ENCODE measurements at places on chromosomes 1 and 21.

DNA sequence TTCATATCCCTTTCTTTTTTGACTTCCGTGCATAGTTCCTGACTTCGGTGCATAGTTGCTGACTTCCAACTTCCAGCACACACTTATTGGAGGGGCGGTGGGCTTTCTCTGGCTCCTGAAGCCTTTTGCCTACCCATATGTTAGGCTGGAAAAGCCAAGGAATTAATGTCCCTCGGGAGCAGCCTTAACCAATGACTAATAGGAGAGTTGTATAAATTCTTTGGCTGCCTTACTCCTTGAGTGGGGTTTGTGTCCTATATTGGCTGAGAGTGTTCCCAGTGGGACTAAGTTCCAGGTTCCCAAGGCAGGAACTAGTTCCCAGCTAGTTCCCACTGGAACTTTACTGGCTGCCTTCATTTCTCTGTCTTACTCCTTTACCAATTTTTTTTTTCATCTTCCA is 105.7 kb downstream of the ZNF326 start:
- no peak for DNase-seq

DNA sequence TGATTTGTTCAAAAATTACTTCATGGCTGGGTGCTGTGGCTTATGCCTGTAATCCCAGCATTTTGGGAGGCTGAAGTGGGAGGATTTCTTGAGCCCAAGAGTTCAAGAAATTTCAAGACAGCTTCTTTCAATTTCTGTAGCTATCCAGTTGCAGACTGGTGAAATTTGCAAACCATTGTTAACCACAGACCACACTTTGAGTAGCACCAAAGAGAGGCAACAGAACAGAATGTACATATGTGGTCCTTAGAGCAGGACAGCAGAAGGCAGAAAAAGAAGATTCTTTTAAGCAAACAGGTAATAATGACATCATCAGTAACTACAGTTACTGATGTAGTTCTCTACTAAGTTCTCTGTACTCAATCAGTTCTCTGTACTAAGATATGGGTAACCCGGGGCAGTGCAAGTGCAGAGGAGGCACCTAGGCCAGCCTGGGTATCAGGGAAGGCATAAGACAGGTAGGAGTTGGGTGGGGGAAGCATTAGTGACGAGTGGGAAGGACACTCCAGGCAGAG is 5.5 kb upstream of the KLF17 start:
- no peak for DNase-seq

GRCh38 chr1:165903672-165904071 is 76.3 kb downstream of the UCK2 start:
- no peak for DNase-seq

DNA sequence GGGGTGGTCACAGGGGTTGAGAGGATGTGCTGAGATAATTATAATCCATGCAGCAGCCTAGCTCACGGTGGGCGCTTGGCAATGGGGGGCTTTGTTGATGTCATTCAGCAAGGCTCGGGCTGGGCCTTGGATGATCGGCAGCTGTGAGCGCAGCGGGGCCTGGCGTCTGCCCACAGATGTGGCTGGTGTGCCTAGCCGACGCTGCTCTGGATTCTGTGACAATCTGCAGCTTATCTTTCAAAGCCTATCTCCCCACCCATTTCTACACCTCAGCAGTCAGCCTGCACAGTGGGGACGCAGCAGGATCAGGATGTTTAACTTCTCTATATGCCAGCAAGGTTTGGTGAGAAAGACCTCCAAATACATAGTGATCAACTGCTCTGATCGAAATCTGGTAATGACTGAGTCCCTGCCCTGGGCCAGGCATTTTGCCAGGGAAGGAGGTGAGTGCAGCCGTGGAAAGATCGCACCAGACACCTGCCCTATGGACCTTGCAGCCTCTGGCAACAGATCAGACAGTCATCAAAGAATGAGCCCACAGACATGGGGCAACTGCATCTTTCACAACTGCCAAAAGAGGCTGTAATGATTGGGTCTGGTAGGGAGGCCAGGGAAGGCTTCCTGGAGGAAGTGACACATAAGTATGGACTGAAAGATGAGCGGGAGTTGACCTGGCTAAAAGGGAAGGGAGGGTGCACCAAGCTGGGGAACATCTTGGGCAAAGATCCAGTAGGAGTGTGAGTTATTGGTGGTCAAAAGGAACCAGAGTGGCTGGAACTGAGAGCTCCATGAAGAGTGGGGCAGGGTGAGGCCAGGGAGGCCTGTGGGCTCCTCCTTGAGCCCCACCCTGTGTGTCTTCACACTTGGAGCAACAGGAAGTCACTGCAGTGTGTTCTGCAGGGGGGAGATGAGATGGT is 35.3 kb downstream of the EPHB2 start:
- no peak for DNase-seq

GRCh38 chr1:114467491-114467890 is 43.5 kb downstream of the TRIM33 start:
- no peak for DNase-seq

DNA sequence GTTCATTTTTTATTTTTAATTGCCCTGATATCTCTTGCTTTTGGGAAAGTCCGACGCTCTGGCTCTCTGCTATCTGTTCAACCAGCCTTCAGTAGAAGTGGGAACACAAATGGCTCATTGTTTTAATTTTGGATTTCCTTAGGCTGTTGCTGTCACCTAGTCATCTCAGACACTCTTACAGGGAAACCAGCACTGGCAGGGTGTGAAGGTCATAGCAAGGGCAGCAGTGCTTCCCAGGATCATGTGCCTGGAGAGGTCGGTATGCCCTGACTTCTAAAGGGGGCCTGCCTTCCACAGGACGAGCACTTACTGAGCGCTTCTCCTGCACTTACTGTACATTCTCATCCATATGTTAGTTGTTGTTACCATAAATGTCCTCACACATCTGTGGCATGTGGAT is 224.2 kb downstream of the DISC1 start:
- no peak for DNase-seq

GRCh38 chr1:233671286-233671685 is 57.4 kb downstream of the KCNK1 start:
- no peak for DNase-seq

DNA sequence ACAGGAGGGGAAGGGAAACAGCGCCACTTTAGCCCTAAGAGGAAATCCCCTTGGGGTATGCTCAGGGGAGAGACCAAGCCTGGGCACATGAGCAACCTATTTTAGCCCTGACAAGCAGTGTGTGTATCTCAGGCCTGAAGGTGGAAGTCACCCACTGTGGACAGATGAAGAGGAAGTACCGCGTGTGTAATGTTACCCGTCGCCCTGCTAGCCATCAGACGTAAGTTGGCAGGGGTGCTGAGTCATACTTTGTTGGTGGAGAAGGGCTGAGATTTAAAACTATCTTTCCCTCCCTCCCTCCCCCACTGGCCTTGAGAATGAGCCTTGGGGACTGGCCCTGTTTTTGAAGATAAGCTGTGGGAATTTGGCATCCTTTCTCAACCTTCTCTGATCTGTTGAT is 11.2 kb downstream of the AGO1 start:
- peak; percentile 39 for DNase-seq

DNA sequence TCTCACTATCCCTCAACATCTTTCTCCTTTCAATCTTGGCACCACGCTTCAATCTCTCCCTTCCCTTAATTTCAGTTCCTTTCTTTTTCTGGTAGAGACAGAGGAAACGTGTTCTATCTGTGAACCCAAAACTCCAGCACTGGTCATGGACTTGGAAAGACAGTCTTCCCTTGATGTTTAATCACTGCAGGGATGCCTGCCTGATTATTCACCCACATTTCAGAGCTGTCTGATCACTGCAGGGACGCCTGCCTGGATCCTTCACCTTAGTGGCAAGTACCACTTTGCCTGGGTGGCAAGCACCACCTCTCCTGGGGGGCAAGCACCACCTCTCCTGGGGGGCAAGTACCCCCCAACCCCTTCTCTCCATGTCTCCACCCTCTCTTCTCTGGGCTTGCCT is 27.8 kb downstream of the SELL start:
- no peak for DNase-seq

DNA sequence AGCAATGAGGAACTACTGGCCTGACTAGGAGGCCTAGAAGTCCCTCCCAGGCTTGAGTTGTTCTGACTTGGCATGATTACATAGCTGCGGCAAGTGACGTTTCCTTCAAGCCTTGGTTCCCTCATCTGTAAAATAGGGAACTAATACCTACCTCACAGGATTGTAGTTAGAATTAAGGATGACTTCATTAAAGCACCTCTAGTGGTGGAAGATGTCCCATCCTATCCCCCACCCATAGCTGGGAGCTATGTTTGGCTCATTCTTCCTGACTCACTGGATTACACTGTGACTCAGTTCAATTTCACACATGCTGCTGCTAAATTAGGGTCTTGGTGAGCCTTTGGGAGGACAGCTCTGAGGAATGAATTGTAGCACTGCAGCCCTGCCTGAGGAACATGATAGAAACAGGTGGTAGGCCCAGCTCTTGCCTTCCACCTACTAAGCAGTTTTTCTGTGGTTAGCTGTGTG is 6.0 kb upstream of the SHISA4 start:
- no peak for DNase-seq

GRCh38 chr21:36966821-36967768 is 626 bp upstream of the HLCS start:
- DNase-seq = no peak

DNA sequence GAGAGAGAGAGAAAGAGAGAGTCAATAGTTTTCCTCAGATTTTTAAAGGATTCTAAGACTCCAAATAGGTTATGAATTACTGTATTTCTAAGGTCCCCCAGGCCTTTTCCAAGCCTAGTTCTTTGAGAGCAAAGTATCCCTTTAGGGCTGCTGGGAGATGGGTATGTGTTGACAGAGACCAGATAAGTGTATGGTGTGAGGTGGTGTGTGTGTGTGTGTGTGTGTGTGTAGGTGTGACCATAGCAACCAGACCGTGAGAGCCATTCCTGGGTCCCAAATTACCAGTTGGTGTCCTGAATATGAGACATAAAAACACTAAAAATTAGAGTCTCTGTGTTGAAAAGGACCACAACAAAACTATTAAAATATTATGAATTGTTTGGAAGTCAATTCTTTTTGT is 41.7 kb upstream of the DNAJC6 start:
- no peak for DNase-seq

DNA sequence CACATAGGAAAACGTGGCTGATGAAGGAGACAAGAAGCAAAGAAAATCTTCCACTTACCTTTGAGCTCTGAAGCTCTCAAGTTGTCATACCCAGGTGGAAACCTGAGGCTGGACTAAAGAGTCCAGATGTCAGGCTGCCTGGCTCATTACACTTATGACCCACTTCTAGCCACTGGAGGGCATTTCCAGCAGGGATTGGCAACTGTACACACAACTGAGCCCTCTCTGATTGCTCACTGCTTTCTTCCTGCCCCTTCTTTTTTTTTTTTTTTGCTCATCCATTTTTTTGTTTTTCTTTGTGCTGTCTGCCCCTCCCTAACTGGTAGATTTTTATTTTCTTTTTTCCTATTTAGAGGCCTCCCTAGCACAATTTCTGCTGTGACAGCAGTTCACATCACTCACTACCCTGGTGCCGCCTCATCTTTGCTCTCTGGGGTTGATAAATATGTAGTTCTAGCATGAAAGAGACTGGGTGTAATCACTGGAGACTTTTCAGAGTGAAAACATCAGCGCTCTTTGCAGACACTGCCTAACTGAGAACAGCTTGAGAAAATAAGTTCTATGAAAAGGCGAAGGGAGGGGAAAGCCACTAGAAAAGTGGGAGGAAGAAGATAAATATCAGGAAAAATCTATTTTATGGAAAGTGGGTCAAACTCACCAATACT is 334.5 kb downstream of the NUF2 start:
- no peak for DNase-seq

DNA sequence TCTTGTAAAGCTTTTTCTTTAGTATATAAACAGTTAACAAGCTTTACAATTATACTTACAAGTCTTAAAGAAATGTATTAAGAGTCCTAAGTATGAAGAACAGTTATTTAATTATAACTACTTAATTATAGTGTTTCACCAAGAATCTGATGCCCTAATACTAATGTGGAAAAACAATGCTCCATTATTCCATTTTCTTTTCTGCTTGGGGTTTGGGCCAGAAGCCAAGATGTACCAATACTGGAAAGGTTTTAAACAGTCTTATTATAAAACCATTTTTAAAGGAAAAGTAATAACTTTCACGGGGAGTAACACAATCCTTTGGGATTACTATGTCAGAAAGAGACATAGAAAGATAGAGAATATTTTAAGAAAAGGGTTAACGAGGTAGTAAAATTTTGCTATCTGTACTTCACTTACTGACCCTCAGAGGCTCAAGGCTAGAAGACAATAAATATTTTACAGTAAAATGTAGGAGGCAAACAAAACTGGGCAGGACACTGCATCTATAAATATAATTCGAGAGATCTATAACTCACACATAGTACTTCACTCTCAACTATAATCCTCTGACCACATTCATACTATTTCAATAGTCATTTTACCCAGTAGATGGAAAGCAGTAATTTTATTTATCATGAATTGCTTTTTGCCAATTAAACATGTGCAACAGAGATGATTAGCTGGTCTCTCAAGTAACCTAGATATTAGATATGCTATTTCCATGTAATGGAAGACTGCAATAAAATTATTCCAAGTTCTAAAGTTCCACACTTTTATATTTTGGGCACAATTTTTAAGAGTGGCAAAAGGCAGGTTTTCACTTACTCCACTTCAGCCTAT is 63.9 kb downstream of the LTN1 start:
- no peak for DNase-seq

DNA sequence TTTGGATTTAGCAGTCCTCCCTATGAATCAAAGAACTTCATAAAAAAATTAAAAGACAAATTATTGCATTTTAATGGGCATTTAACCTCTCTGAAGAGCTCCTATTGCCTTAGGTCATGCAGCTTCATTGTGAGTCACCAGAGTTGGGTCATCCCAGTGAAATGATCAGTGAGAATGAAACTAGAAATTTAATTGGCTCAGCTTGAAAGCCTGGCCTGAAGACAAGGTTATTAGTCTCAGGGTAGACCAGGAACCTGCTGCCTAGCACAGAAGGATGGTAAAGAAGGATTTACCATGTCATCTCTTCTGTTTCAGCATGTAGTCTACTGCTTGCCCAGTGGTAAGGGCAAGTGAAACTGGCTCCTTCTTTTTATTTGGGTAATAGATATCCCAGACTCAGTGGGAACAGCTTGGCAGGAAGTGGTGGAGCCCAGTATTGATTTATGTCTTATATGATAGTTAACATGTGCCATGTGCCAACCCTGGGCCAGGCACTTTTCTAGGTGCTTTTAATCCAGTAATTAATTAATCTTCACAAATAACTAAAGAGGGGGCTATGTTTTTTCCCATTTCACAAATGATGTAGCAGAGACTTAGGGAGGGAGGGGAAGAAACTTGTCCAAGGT is 23.6 kb downstream of the LAMC2 start:
- DNase-seq = no peak

GRCh38 chr1:205977402-205978014 is 25.7 kb downstream of the RAB7B start:
- DNase-seq = peak; percentile 65

- DNase-seq = no peak
These were observed 15.9 kb downstream of the DUSP10 start for GRCh38 chr1:221725735-221726672.

Data from activated B cell treated with CpG ODN at 0.5 μM for 24 hours (primary cell).